ENCODE measurements at places on chromosomes 12 and 14. TPM values are rescaled to one million over a fixed set of nuclear protein-coding genes. Genes with fewer than 3 reads are reported as not detected.

The FBLN5 gene
- 58.3 TPM for total RNA-seq

The FOXG1 gene
- not detected for total RNA-seq

The TMEM119 gene
- 1.3 TPM for total RNA-seq

The KITLG gene
- 19.8 TPM for total RNA-seq

The KCNA1 gene
- not detected for total RNA-seq

The KLRD1 gene
- total RNA-seq = not detected

The SRRM4 gene
- total RNA-seq = not detected

The NAA25 gene
- total RNA-seq = 13.0 TPM

The SDR9C7 gene
- total RNA-seq = not detected

The CCDC38 gene
- not detected for total RNA-seq

The C14orf132 gene
- 3.7 TPM for total RNA-seq

The EGLN3 gene
- total RNA-seq = 17.7 TPM

The LHX5 gene
- not detected for total RNA-seq

The DLK1 gene
- total RNA-seq = not detected

The STXBP6 gene
- total RNA-seq = 29.5 TPM

The SIX4 gene
- 3.9 TPM for total RNA-seq

The C14orf39 gene
- not detected for total RNA-seq

The GPRC5A gene
- total RNA-seq = 20.3 TPM

The CCDC175 gene
- not detected for total RNA-seq

The PMEL gene
- 9.9 TPM for total RNA-seq

The EFS gene
- total RNA-seq = 3.6 TPM

The CLEC1A gene
- total RNA-seq = not detected

The ARHGEF25 gene
- total RNA-seq = 11.0 TPM

The NUDT14 gene
- 5.7 TPM for total RNA-seq

The CABP1 gene
- total RNA-seq = 0.81 TPM

The CCDC177 gene
- total RNA-seq = 0.54 TPM

The MYRFL gene
- total RNA-seq = not detected

The GPD1 gene
- not detected for total RNA-seq

Data from cardiac atrium fibroblast (primary cell).